Right atrium auricular region (tissue), 2 donors: ENCODE measurements at places on chromosomes 4 and X.

GRCh38 chrX:22081475-22082092, 49.5 kb downstream of the PHEX start:
- DNase-seq: peak; percentile 59

- no peak for DNase-seq
Observed at GRCh38 chr4:113689394-113689793, 72.1 kb downstream of the CAMK2D start.

GRCh38 chr4:3201718-3202702, 46.9 kb upstream of the MSANTD1 start:
- no peak for DNase-seq

DNA sequence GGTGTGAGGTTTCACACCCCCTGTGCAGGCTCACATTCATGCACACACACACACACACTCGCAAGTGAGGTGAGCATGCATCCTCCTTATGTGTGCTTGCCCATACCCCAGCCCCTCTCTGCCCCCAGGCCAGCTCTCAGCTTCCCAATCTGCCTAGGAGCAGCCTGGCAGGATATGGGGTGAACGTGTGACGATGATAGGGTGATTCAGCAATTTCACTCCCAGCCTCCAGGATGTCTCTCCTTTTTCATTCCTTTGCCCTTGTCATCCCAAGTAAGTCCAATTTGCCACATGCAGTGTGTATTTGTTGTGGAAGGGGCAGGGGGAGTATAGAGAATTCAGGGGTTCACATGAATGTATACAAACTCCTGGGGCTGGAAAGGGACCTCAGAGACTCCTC, 7.2 kb downstream of the STARD8 start:
- DNase-seq: no peak

DNA sequence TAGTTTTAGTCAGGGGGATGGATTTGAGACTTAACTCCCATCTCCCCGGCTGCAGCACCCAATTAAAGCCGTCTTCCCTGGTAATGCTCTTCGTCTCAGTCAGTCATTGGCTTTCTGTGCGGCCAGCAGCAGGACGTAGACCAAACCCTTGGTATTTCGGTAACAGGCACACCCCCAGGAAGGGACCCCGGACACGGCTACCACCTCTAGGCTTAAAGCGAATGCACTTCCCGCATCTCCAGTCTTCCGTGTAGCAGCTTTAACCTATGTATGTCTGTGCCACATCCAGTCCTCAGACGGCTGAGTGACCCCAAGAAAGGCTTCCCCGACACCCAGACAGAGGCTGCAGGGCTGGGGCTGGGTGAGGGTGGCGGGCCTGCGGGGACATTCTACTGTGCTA, 1.5 kb upstream of the CTAG2 start:
- no peak for DNase-seq

GRCh38 chrX:132795181-132795580, 163.2 kb downstream of the HS6ST2 start:
- DNase-seq: no peak

- no peak for DNase-seq
Observed at GRCh38 chr4:146023334-146023967, 84.8 kb upstream of the ZNF827 start.

DNA sequence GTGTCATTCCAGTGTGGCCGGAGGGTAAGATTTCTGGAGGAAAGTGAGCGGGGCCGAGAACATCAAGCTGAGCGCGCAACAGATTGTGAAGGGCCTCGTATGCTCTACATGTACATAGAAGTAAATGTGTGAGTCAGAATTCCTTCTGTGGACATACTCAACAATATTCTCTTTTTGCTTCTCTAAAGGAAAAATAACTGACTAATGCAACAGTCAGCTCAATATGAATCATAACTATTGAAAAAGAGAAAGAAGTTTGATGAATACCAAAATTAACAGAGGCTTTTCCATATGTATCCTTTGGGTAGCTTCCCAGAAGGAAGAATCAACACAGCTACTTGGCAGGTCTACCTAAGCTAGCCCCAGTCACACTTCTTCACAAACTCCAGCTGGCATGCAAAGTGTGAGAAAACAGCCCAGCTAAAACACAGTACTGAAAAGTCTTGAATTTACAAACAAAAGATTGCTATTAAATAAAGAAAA, 87.5 kb upstream of the ZFP42 start:
- DNase-seq: no peak

DNA sequence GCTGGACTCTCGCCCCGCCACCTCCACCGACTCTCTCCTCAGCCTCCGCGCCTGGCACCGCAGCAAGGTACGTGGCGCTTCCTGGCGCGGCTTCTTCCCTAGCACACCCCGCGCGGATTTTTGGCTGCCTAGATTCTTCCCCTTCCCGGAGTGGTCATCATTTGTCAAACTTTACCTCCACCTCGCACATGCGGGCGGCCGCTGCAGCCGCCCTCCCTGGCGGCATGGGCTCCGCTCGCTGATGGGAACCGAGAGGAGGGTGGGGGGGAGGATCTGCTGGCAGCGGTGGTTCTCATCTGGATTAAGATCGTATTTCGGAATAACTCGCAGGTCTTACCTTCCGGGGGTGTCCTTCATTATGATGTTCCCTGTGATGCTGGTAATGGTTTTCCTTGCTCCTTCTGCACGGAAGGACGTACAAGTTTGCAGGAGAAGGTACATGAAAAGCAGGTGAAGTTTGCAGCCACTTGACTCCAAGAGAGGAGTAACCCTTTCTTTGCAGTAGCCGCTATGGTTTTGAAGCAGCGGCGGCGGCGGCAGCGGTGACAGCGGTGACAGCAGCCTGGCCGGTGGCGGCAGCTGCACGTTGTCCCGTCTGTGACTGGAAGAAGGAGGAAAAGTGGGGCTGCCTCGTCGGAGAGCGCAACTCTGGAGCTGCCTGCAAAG, 2183.9 kb upstream of the TENM3 start:
- no peak for DNase-seq

- no peak for DNase-seq
Observed at GRCh38 chr4:130591091-130591490, 1495.1 kb downstream of the C4orf33 start.

DNA sequence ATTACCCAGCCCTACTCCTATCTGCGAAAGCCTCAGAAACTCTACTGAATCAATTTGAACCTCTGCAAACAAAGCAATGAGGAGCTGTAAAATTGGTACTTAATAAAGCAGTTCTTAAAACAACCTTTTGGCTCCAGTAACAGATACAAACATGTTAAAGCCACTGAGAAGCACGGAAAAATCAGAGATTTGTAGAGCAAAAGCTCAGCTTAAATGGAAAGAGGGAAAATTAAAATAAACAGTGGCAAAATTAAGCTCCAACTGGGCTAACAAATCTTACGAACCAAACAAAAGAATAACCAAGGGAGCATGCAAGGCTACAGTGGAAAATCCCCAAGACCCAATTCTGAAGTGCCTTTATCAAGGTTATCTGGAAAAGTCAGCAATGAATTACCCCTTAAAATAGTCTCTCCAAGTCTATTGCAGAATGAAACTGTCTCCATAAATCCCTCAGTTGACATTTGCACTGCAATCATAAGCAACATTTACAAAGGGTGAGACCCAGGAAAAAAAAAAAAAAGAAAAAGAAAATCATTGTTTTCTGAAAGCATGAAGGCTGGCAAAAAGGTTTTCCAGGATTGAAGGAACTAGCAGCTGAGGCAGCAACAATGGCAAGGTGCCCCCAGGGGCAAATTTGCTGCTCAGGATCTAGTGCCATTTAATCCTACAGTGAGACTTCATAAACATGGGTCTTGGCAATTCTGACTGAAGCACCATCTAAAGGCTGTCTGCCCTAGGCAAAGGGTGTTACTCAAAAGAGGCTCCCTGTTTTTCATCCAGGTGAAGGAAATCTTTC, 40.1 kb downstream of the USP46 start:
- no peak for DNase-seq

GRCh38 chrX:54641530-54641929, 111.5 kb downstream of the GNL3L start:
- no peak for DNase-seq

GRCh38 chr4:71216316-71216959, 122.4 kb upstream of the SLC4A4 start:
- no peak for DNase-seq

GRCh38 chr4:5638976-5639375, 69.4 kb downstream of the EVC2 start:
- DNase-seq: no peak

- DNase-seq: no peak
Observed at GRCh38 chrX:15906041-15906943, 51.7 kb upstream of the AP1S2 start.

DNA sequence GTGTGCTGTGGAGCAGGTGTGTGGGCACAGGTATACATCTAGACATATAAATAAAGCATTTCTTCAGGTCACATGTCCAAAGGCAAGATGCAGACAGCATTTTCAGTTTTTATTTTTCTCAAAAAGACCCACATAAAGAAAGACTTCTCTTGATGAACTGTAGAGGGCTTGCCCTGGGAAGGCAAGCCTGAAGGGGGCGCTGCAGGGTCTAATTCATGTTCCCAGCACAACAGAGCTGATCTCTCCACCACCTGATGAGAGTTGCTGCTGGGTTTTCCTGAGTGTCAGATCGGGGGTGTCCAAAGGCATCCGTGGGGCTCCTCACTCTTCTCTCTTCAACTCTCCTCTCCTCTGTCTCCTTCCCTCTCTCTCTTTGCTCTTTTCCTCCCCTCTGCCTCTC, 26.6 kb downstream of the ADRA2C start:
- no peak for DNase-seq

DNA sequence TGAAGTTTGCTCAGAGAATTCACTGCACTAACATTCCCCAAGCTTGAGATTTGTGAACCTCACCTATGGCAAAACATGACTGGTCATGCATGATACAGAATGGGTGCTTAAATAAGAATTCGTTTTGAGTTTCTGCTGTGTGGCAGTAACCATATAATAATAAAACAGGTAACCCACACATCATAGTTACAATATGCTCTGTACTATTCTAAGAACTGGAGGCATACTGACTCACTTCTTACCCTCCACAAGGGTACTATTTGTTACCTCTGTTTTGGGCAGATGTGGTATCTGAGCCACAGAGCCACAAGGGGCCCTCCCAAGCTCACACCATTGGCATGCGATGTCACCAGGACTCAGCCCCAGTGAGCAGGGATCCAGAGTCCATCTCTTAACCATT, 17.6 kb downstream of the SLC2A9 start:
- DNase-seq: no peak

GRCh38 chr4:41058426-41058825, 155.9 kb downstream of the APBB2 start:
- DNase-seq: no peak

- no peak for DNase-seq
Observed at GRCh38 chrX:13955975-13956374, 73.7 kb downstream of the GEMIN8 start.

DNA sequence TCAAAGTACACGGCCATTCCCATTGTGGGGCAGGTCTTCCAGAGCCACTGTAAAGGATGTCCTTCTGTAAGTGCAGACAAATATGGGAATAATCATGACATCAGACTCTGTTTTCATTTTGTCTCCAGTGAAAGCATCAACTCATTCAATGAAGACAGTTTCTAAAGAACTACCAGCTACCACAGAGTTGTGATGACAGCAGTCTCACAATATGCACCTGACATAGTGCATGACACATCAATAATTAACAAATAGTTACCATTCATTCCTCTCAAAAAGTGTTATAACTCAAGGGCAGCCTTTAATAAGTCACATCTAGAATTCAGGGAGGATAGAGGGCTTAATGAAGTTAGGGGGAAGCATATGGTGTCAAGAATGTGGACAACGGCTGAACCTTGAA, 20.2 kb downstream of the MTTP start:
- DNase-seq: no peak

GRCh38 chr4:157221895-157222770, 1.6 kb downstream of the GRIA2 start:
- DNase-seq: no peak

GRCh38 chr4:152065545-152065944, 304.7 kb upstream of the GATB start:
- no peak for DNase-seq

- DNase-seq: peak; percentile 81
Observed at GRCh38 chr4:76585897-76586360, 150.9 kb downstream of the SHROOM3 start.

DNA sequence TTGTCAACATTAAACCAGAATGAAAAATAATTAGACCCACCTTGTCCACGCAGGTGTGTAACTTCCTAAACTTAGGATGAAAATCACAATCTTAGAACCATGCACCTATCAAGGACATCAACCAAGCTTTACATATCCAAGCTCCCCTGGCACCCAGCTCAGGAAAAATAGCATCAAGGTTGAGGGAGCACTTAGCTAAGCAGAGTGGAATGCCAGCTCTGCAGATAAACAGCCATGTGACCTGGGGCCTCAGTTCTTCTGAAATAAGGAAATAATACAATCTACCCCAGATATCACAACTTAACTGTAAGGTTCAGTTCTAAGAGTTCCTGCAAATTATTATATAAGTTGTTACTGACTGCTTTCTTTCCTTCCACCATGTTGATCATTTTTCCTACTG, 64.7 kb downstream of the DHX15 start:
- no peak for DNase-seq

GRCh38 chr4:61877893-61878292, 677.8 kb downstream of the ADGRL3 start:
- DNase-seq: no peak

- no peak for DNase-seq
Observed at GRCh38 chrX:79412166-79412565, 45.0 kb upstream of the ITM2A start.

DNA sequence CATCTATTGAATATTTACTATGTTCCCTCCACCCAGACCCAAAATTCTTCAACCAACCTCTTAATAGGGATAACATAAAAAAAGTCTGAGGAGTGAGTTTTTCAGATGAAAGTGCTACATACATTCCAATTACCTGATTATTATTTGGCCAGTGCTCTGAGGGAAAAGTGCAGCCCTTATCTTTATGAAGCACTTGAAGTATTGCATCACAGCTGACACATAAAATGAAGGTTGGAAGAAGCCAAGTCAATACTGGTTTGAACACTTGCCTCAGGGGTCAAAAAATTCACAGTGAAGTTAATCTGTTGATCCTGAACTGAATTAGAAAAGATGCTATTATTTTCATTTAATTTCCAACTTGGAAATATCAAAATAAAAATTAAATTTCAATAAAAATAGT, 498.9 kb downstream of the INPP4B start:
- no peak for DNase-seq

GRCh38 chrX:103624111-103624510, 4.7 kb upstream of the TCEAL1 start:
- no peak for DNase-seq

- DNase-seq: no peak
Observed at GRCh38 chr4:146135941-146136340, 39.6 kb upstream of the LSM6 start.

DNA sequence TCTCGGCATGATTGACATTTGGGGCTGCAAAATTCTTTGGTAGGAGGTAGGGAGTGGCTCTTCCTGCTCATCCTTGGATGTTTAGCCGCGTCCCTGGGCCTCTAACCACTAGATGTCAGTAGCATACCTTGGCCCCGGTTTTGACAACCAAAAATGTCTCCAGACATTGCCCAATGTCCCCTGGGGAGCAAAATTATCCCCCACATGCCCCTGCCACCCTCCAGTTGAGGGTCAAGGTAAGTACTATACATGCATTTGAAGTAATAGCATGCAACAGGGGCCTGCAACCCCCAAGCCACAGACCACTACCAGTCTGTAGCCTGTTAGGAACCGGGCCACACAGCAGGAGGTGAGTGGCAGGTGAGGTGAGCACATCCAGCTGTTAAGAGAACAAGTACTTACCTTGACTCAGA, 17.6 kb upstream of the KIAA1210 start:
- no peak for DNase-seq
